ENCODE measurements at places on chromosomes 3 and 15.

- no peak for DNase-seq
Measured at GRCh38 chr3:14788644-14789043, 30.1 kb upstream of the FGD5 start.

DNA sequence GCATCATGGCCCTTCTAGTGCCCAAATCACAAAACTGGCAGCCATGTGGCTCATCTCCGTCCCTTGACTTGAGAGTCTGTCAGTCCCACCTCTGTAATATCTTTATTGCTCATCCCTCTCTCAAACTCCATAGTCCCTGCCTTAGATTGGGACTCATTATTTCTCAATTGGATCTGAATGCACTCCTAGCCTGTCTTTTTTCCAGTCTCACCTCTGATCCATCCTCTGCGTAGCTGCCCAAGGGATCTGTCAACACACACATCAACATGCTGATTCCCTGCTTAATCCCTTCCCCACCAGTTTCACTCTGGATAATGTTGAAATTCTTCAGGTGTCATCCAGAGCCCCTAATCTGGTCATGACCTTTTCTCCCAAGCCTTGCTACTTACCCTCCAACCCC lies 39.3 kb downstream of the NMNAT3 start:
- DNase-seq, result no peak

DNA sequence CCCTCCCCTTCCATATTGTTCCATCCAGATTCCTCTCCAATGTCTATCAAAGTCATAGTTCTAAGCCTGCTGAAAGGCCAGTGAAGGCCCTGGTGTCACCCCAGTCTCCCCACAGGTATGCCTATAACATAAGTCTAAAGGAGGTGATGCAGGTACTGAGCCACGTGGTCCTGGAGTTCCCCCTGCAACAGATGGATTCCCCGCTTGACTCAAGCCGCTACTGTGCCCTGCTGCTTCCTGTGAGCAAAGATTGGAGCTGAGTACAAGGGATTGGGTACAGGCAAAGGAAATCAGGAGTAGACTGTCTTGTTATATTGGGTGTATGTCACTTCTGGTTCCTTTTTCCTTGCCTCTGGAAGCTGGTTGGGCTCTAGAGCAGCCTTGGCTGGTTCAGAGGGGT lies 8.2 kb downstream of the EIF2B5 start:
- DNase-seq, result no peak

GRCh38 chr3:183437061-183437460 lies 8.6 kb upstream of the MCF2L2 start:
- DNase-seq, result no peak

- no peak for DNase-seq
Measured at GRCh38 chr3:126316031-126316461, 41.2 kb downstream of the KLF15 start.

Data from activated CD4-positive, alpha-beta T cell treated with anti-CD3 and anti-CD28 coated beads, Interleukin-2, amount 50 U/mL, for 1 hour (primary cell).